ENCODE measurements at places on chromosomes 16 and 17. TPM values are rescaled to one million over a fixed set of nuclear protein-coding genes. Genes with fewer than 3 reads are reported as not detected.

CA10 gene
- total RNA-seq, result not detected

KRT9 gene
- not detected for total RNA-seq

C16orf92 gene
- total RNA-seq, result not detected

MKS1 gene
- 10.3 TPM for total RNA-seq

SCNN1G gene
- total RNA-seq, result 0.27 TPM

PYCARD gene
- total RNA-seq, result 39.1 TPM

NLRC3 gene
- total RNA-seq, result 0.03 TPM

UNC13D gene
- total RNA-seq, result 6.1 TPM

NOL3 gene
- 89.9 TPM for total RNA-seq

KLHL36 gene
- total RNA-seq, result 25.3 TPM

CORO1A gene
- total RNA-seq, result 4.1 TPM

DNAI2 gene
- not detected for total RNA-seq

HAPSTR1 gene
- total RNA-seq, result 23.1 TPM

GPT2 gene
- total RNA-seq, result 12.7 TPM

RRAD gene
- total RNA-seq, result 25.4 TPM

TP53TG3D gene
- 1.1 TPM for total RNA-seq

CCL3 gene
- not detected for total RNA-seq

PRRT2 gene
- 0.44 TPM for total RNA-seq

TBC1D3L gene
- total RNA-seq, result 13.3 TPM

HBZ gene
- not detected for total RNA-seq

PYY gene
- total RNA-seq, result not detected

MYH2 gene
- total RNA-seq, result not detected

PPL gene
- 5.4 TPM for total RNA-seq

C1QL1 gene
- total RNA-seq, result 17.0 TPM

RPL23 gene
- total RNA-seq, result 2,571 TPM

TMEM235 gene
- not detected for total RNA-seq

C16orf46 gene
- 1.1 TPM for total RNA-seq

GFOD2 gene
- 16.0 TPM for total RNA-seq
